ENCODE measurements at places on chromosomes 5 and 9. TPM values are rescaled to one million over a fixed set of nuclear protein-coding genes. Genes with fewer than 3 reads are reported as not detected.

DNA sequence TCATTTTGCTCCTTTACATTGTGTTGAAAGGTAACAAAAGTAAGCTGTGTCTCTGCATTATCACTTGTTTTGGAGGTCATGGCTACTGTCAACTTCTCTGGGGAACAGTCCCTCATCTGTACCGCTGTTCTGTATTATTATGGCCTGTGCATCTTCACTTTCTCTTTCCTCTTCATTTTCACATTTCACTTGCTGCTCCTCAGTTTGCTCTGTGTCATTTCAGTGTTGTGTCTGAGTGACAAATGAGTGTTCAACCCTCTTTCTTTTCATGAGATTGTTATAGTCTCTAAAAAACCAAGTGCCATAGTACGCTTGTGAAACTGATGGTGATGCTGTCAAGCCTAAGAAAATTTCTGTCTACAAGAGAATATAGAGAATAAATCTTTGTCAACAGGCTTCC is 122.0 kb upstream of the FER start:
- no peak overlapping the region for H3K27ac ChIP-seq
- H3K4me1 ChIP-seq = no peaks in the 10 kb centered on the region
- no peaks in the 10 kb centered on the region for H3K27me3 ChIP-seq
- DNase-seq = no peak

GRCh38 chr5:77359231-77359630 is 132.9 kb downstream of the WDR41 start:
- H3K27me3 ChIP-seq = no peaks in the 10 kb centered on the region
- H3K4me1 ChIP-seq = peaks cover 4% of the 10 kb centered on the region
- DNase-seq = no peak

GRCh38 chr5:119347574-119347973 is 8.2 kb upstream of the TNFAIP8 start:
- no peaks in the 10 kb centered on the region for H3K36me3 ChIP-seq
- H3K4me3 ChIP-seq = no peak overlapping the region
- peaks cover 50% of the 10 kb centered on the region for H3K4me1 ChIP-seq
- H3K27ac ChIP-seq = no peak overlapping the region

DNA sequence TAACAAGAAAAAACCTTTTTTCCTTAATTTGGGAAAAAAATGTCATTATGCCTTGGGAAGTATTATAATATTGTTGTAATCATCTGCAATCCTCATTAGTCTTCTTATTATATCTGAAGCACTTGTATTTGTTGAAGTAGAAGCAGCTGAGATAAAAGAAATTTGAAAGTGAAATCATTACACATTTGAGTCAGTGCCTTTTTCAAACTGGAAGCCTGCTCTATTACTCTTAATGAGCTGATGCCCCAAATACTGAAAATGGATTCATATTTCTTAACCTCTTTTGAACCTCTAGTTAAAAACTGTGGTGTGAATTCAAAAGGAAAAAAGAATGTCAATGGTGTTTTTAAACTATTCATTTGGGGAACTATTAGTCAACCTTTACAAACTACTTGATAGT is 1027.7 kb downstream of the NR2F1-AS1 start:
- H3K36me3 ChIP-seq = no peaks in the 10 kb centered on the region
- H3K27me3 ChIP-seq = no peaks in the 10 kb centered on the region
- no peak for DNase-seq
- H3K27ac ChIP-seq = no peak overlapping the region
- H3K4me3 ChIP-seq = no peak overlapping the region

- no peak overlapping the region for H3K27ac ChIP-seq
- H3K4me1 ChIP-seq = no peaks in the 10 kb centered on the region
- DNase-seq = no peak
- H3K36me3 ChIP-seq = no peaks in the 10 kb centered on the region
- H3K27me3 ChIP-seq = no peaks in the 10 kb centered on the region
- H3K4me3 ChIP-seq = no peak overlapping the region
Observed at GRCh38 chr5:170662966-170663365, 120.6 kb upstream of the GABRP start.

- H3K4me1 ChIP-seq = no peaks in the 10 kb centered on the region
- DNase-seq = no peak
- H3K36me3 ChIP-seq = no peaks in the 10 kb centered on the region
- H3K27me3 ChIP-seq = no peaks in the 10 kb centered on the region
Observed at GRCh38 chr5:54176066-54176830, 134.1 kb downstream of the ARL15 start.

GRCh38 chr5:150189728-150190502 is at the start of gene SLC6A7:
TSS of gene SLC6A7 (plus strand) at chr5:150190062. CDS start at chr5:150190328, 266 bp downstream.
- no peak for DNase-seq
- H3K36me3 ChIP-seq = no peaks in the 10 kb centered on the region
- H3K27me3 ChIP-seq = peaks cover 56% of the 10 kb centered on the region
- H3K4me3 ChIP-seq = no peak within 1 kb of the TSS
- H3K4me1 ChIP-seq = peaks cover 7% of the 10 kb centered on the region

DNA sequence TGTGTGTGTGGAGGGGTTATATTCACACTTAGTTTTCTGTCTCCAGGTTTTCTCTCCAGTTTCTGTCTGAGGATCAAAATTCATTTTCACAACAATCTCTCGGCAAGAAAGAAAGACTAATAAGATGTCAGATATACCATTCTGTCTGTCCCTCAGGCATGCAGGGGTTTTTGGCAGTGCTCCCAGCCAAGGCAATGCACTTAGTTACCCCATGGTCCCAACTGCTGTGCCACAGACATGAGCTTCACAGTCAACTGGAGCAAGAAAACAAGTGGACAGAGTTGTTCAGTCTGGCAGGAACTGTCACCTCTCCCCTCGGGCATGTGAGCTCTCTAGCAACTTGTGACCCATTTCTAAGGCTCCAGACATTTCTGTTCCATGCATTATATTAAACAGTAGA is 101.7 kb upstream of the LHFPL2 start:
- no peak overlapping the region for H3K4me3 ChIP-seq
- peaks cover 2% of the 10 kb centered on the region for H3K4me1 ChIP-seq
- no peaks in the 10 kb centered on the region for H3K27me3 ChIP-seq
- no peak overlapping the region for H3K27ac ChIP-seq
- DNase-seq = no peak
- no peaks in the 10 kb centered on the region for H3K36me3 ChIP-seq

GRCh38 chr5:143833177-143833576 is 21.2 kb downstream of the HMHB1 start:
- no peaks in the 10 kb centered on the region for H3K36me3 ChIP-seq
- H3K4me1 ChIP-seq = peaks cover 4% of the 10 kb centered on the region
- H3K27ac ChIP-seq = no peak overlapping the region
- DNase-seq = no peak
- H3K27me3 ChIP-seq = no peaks in the 10 kb centered on the region
- H3K4me3 ChIP-seq = no peak overlapping the region

- H3K4me1 ChIP-seq = peaks cover 21% of the 10 kb centered on the region
- H3K4me3 ChIP-seq = no peak overlapping the region
- no peaks in the 10 kb centered on the region for H3K36me3 ChIP-seq
- no peak for DNase-seq
- H3K27ac ChIP-seq = peak overlapping the region; percentile 41
Observed at GRCh38 chr5:173802670-173803165, 85.4 kb upstream of the CPEB4 start.

DNA sequence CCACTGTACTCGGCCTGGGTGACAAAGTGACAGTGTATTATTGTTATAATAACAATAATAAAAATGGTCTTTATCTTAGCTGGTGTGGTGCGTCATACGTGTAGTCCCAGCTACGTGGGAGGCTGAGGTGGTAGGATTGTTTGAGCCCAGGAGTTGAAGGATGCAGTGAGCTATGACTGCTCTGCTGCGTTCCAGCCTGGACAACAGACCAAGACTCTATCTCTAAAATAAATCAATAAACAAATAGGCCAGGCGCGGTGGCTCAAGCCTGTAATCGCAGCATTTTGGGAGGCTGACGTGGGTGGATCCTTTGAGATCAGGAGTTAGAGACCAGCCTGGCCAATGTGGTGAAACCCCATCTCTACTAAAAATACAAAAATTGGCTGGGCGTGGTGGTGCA is 9.2 kb upstream of the DENND4C start:
- H3K4me3 ChIP-seq = no peak overlapping the region
- H3K27me3 ChIP-seq = no peaks in the 10 kb centered on the region
- H3K4me1 ChIP-seq = no peaks in the 10 kb centered on the region

DNA sequence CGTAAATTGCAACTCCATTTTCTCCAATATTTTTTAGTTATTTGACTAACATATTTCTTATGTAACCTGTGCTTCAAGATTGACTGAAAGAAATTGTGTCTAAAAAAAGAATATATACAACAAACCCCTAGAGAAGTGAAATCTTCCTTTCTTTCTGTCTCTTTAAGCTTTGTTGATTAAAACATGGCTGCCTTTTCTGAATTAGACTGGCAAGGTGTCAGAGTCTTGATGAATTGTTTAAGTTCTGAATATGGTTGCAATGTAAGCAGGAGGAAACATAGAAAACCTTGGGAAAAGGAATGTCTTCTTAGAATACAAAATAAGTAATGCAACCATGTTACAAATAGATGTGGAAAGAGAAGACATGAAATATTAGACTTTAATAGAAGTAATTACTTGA is 209.8 kb upstream of the CTNND2 start:
- DNase-seq = no peak
- no peaks in the 10 kb centered on the region for H3K4me1 ChIP-seq
- H3K36me3 ChIP-seq = no peaks in the 10 kb centered on the region
- H3K4me3 ChIP-seq = no peak overlapping the region
- no peak overlapping the region for H3K27ac ChIP-seq

GRCh38 chr9:3900673-3901318 is 375.0 kb upstream of the RFX3 start:
- DNase-seq = peak; percentile 37
- no peak overlapping the region for H3K4me3 ChIP-seq
- H3K4me1 ChIP-seq = peaks cover 8% of the 10 kb centered on the region
- H3K27ac ChIP-seq = no peak overlapping the region
- H3K27me3 ChIP-seq = no peaks in the 10 kb centered on the region
- H3K36me3 ChIP-seq = no peaks in the 10 kb centered on the region

DNA sequence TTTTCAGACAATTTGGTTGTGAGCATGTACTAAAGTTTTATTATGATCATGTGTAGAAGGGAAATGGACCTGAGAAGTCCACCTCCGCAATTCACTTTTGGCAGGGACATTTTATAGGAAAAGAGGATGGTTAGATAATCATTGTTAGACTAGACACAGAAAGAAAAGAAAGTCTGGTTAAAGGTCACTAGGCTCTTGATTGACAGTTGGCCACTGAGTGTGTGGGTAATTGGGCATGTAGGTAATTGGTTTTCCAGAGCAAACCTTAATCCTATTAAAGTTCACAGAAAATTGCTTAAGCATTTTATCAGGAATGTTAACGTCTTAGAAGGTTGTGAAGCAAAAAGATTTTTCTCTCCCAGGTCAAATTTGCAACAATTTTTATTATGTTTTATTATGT is 158.5 kb upstream of the CLINT1 start:
- H3K27ac ChIP-seq = no peak overlapping the region
- no peaks in the 10 kb centered on the region for H3K27me3 ChIP-seq
- no peak overlapping the region for H3K4me3 ChIP-seq
- DNase-seq = no peak

DNA sequence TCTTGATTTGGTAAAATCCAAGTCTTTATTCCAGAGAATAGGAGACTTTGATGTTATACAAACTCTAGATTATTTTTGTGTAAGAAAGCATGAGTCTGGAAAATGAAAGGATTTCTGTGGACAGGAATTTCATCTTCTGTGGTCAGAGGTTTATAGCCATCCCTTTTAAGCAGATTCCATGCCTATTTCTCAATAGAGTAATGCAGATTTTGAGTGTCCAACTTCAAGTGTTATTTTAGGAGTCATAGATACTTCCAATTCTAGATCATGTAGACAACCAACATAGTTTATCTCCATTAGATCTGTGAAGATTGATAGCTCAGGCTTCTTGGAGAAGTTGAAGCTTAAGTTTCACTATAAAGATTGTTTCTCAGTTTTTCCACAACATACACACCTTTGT is 379.7 kb downstream of the PSAT1 start:
- no peaks in the 10 kb centered on the region for H3K4me1 ChIP-seq
- H3K27ac ChIP-seq = no peak overlapping the region
- H3K4me3 ChIP-seq = no peak overlapping the region

DNA sequence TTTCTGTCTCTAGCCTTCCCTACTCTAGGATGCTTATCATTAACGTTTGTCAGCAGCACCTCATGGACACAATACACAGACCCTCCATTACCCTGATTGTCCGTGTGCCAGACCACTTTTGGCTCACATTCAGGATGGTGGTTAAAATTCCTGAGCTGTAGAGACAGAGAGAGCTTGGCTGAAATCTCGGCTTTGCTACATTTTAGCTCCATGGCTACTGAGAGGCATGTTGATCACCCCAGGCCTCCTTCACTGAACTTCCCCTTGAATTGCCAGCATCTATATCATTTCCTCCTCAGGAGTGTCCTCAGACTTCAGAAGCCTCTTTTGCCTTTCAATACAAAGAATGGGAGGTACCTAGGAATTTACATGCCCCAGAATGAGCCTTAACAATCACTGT is 104.7 kb upstream of the ISL1 start:
- no peaks in the 10 kb centered on the region for H3K27me3 ChIP-seq
- no peak overlapping the region for H3K4me3 ChIP-seq
- no peak for DNase-seq
- no peaks in the 10 kb centered on the region for H3K4me1 ChIP-seq

DNA sequence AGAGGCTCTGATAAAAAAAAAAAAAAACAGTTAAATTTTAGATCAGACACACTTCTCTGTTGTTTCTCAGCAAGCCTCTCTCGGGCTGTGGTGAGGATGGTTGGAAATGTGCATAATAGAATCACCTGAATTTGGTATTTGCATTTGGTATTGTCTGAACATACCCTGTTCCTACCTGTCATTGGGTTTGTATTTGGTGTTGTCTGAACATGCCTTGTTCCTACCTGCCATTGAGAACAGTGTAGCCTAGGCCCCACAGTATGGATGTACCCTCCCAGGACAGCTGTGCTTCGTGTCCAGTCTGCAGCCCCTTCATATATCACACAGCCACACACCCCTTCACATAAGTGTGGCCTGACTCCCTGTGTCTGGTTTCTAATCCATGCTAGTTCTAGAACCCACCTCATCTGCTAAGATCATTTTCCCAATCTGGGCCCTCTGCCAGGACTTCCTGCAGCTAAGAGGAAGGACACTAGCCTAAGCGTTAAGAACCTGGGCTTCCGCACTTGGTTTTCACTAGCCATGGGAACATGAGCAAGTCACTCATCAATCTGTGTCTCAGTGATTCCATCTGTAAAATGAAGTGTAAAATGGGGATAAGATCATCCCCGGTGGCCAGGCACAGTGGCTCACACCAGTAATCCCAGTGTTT is 49.2 kb downstream of the ITGA2 start:
- peak overlapping the region; percentile 35 for H3K27ac ChIP-seq
- no peak for DNase-seq
- peaks cover 15% of the 10 kb centered on the region for H3K4me1 ChIP-seq
- no peak overlapping the region for H3K4me3 ChIP-seq
- no peaks in the 10 kb centered on the region for H3K27me3 ChIP-seq

GRCh38 chr5:103174147-103174546 is 54.0 kb downstream of the PPIP5K2 start:
- H3K27ac ChIP-seq = no peak overlapping the region
- no peak overlapping the region for H3K4me3 ChIP-seq
- no peaks in the 10 kb centered on the region for H3K27me3 ChIP-seq
- no peak for DNase-seq

The RGS7BP gene
- total RNA-seq = 1.6 TPM

The TAF11L10 gene
- total RNA-seq = not detected

The SLCO6A1 gene
- total RNA-seq = not detected

The NRARP gene
- 11.3 TPM for total RNA-seq

The ABLIM3 gene
- total RNA-seq = 35.3 TPM

The LVRN gene
- total RNA-seq = 0.06 TPM

The SH3RF2 gene
- total RNA-seq = 11.7 TPM

The DNAH5 gene
- 3.5 TPM for total RNA-seq

The IRX2 gene
- 60.6 TPM for total RNA-seq

The TMEM267 gene
- 13.2 TPM for total RNA-seq

The SLC9A3 gene
- 1.0 TPM for total RNA-seq

The SLC46A2 gene
- 13.0 TPM for total RNA-seq
